ENCODE measurements at places on chromosomes 11 and 22. TPM values are rescaled to one million over a fixed set of nuclear protein-coding genes. Genes with fewer than 3 reads are reported as not detected.

TRIM48 gene
- not detected for polyA plus RNA-seq

IGLL1 gene
- polyA plus RNA-seq, result 1.6 TPM

SERGEF gene
- polyA plus RNA-seq, result 21.4 TPM

TBX10 gene
- not detected for polyA plus RNA-seq

NCAM1 gene
- polyA plus RNA-seq, result 45.0 TPM

HTR3A gene
- polyA plus RNA-seq, result not detected

BBOX1 gene
- 0.11 TPM for polyA plus RNA-seq

SPDYC gene
- not detected for polyA plus RNA-seq

PNPLA5 gene
- polyA plus RNA-seq, result 0.13 TPM

DCDC1 gene
- polyA plus RNA-seq, result 3.3 TPM

SELENOO gene
- polyA plus RNA-seq, result 25.0 TPM
